ENCODE measurements at places on chromosomes 4 and X. TPM values are rescaled to one million over a fixed set of nuclear protein-coding genes. Genes with fewer than 3 reads are reported as not detected.

Gene GAGE12J
- total RNA-seq = not detected

Gene TBCK
- 45.1 TPM for total RNA-seq

DNA sequence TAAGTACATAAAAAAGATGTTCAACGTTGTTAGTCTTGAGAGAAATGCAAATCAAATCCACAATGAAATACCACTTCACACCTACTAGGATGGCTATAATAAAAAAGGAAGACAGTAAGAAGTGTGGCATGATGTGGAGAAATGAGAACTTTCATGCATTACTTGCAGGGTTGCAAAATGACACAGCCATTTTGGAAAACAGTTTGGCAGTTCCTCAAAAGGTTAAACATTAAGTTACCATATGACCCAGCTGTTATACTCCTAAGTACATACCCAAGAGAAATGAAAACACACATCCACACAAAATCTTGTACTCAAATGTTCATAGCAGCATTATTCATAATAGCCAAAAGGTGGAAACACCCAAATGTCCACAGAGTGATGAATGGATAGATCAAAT, 25.8 kb upstream of the LIMCH1 start:
- DNase-seq = no peak

Gene ATP2B3
- total RNA-seq = 23.3 TPM

- no peak for DNase-seq
Observed at GRCh38 chrX:101685923-101686322, 26.3 kb upstream of the ARMCX2 start.

DNA sequence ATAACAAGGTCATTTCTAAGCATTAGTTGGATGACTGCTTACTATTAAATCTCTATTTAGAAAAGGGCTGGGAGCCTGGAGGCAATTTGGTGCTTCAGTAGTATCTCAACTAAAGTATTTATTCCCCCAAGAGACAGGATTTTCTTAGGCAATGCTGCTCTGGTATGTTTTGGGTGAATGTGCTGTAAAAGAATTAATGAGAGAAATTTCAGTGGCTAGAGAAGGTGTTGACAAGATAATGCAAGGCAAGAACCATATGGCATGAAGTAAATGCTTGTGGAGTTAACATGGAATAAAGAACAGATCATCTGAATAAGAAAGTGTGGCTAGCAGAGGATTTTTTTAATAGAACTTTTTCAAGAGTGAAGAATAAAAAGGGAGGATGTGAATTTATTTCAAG, 3.9 kb downstream of the CYP2U1 start:
- no peak for DNase-seq

- DNase-seq = no peak
Observed at GRCh38 chr4:110808351-110808878, 185.5 kb upstream of the PITX2 start.

GRCh38 chr4:157221895-157222770, 1.6 kb downstream of the GRIA2 start:
- no peak for DNase-seq

Gene SLC34A2
- total RNA-seq = not detected

Gene HSD17B13
- total RNA-seq = 0.18 TPM

Gene NPY2R
- not detected for total RNA-seq

Gene FRMD7
- total RNA-seq = not detected

Gene SERPINA7
- not detected for total RNA-seq

GRCh38 chr4:24203926-24204325, 314.1 kb upstream of the PPARGC1A start:
- no peak for DNase-seq

GRCh38 chr4:1449833-1450741, 43.8 kb upstream of the NKX1-1 start:
- peak; percentile 15 for DNase-seq
